ENCODE measurements at places on chromosomes 7 and 10.
A peak's percentile ranks its signal among the peaks of the same experiment; 100 is the strongest.

DNA sequence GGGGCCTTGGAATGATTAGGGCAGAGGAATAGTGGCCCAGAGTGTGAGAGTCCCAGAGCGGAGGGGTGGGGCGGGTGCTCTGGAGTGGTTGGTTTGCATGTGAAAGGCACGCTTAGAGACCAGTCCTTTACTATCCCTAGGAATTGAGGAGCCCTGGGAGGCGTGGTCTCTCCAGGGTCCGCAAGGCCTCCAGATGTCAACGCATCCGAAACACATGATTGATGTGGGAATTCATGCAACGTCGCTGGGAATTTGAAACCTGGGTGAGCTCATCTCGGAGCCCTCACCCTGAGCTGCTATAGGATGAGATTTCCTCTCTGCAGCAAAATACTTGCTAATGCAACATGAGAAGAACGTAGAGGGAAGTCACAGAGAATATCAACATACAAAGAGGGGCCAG, 51.2 kb downstream of the NPTX2 start:
- no peak for DNase-seq

DNA sequence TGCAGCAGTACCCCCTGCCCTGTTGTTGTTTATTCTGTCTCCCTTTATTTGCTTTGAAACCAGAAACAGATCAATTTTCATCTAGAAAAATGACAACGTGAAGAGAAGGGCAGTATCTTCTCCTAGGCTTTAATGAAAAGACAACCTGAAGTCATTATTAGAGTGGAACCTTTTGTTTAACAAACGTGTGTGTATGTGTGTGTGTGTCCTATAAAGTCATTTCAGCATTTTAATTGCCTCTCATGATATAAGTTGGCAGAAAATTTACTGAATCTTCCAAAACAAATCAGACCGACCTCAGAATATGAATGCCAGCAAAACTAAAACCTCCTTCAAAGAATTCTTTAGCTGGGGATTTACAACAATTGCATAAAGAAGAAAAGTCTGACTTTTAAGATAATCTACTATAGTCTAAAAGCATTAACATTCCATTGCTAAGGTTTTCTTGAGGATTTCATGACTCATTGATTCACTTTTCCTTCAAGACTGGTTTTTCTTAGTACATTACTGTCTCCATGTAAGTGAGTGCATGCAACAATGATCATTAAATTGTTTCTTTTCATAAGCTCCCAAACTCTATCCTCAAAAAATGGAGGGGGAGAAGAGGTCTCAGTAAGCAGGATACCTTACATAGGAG, 3.2 kb downstream of the GLI3 start:
- no peak for DNase-seq

- no peak for DNase-seq
Measured at GRCh38 chr10:126063353-126063791, 167.0 kb downstream of the FANK1 start.

DNA sequence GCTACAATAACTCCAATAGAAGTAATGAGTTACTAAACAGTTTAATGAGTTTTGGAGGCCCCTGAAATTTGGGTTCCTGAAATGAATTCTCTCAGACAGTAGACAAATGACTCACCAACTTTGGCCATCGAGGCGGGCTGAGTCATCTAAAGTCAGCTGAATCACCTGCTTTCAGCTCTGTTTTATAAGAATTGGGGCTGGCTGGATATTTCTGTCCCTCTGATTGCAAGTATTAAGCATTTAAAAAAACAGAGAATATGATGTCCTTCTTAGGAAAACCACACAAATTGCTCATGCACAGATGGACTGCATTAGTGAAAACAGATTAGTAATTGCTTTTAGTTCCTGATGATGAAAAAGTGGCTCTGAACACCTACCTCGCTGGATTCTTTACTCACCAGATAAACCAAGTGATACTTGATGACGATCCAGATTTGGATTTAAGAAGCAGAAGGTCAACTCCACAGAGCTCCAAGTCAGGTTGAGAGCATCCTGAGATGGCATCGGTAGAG, 59.1 kb downstream of the ZNF365 start:
- DNase-seq, result no peak

- no peak for DNase-seq
Measured at GRCh38 chr10:69825604-69826003, 23.9 kb downstream of the COL13A1 start.

DNA sequence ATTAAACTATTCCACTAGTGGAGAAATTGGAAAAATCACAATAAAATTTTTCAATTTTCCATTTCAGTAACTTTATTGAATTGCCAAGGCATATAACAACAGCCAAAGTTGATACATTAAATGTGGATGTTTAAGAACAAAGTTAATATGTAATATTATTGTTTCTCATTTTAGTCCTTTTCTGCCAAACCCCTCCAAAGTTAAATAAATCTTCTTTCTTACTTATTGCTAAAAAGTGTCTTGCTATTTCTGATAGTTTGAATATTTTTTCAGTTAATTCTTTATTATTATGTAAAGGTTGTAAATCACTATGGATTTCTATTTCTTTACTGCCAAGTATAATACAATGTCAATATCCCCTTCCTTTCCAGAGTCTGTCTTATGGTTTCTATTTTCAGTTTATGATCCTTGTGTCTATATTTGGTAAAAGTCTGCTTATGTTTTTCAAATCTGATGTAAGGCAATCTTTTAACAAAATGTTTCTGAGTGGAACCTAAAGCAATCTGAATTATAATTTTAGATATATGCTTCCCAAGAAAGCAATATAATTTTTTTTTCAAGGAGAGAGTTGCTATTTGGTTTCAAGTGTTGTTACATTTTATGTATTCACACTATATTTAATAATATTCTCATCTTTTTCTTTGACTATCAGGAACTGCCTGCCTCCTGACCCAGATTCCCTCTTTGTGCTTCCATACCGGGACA, 80.3 kb upstream of the RHOBTB1 start:
- no peak for DNase-seq

- no peak for DNase-seq
Measured at GRCh38 chr7:27113991-27114769, 11.7 kb upstream of the HOXA2 start.

DNA sequence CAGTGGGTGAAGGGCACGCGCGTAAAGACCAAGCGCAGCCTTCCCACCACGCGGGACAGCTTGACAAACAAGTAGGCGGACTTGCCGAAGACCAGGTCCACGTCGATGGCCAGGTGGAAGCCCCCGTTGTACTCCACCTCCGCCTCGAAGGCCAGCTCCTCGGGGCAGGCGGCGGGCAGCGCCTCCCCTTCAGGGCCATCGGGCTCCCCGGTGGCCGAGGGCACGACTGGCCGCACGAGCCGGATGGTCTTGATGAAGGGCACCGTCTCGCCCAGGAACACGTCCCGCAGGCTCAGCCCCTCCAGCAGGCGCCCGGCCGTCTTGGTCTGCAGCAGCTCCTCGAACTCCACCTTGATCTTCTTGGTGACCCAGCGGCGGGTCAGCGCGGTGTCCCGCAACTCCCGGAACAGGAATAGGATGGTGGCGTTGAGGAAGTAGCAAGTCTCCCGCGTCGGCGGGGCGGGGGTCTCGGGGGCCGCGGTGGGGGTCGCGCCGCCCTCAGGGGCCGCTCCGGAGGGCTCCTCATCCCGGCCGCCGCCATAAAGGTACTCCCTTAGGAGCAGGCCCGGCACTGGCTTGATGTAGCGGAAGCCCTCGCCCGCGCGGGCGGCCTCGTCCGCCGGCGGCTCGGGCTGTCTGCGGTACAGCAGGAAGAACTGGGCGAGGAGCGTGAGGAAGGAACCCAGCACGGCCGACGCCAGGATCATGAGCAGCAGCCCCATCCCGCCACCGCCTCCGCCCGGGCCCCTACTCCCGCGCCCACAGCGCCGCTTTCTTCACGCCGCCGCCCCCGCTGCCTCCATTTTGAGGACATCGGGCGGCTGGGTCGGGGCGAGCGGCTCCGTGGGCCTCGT, 507 bp downstream of the PDZD8 start:
- peak; percentile 73 for DNase-seq

- DNase-seq, result no peak
Measured at GRCh38 chr7:133001727-133002126, 80.2 kb downstream of the CHCHD3 start.
